Thymus (tissue), 14 donors: ENCODE measurements at places on chromosomes 11 and 22. TPM values are rescaled to one million over a fixed set of nuclear protein-coding genes. Genes with fewer than 3 reads are reported as not detected.

The SLC15A3 gene
- 17.5 TPM for total RNA-seq

The OR2D2 gene
- 0.14 TPM for total RNA-seq

- no peak overlapping the region for H3K27ac ChIP-seq
- no peaks in the 10 kb centered on the region for H3K27me3 ChIP-seq
- H3K4me3 ChIP-seq, result no peak overlapping the region
- no peak for DNase-seq
Observed at GRCh38 chr11:95886462-95886861, 37.4 kb downstream of the MTMR2 start.

DNA sequence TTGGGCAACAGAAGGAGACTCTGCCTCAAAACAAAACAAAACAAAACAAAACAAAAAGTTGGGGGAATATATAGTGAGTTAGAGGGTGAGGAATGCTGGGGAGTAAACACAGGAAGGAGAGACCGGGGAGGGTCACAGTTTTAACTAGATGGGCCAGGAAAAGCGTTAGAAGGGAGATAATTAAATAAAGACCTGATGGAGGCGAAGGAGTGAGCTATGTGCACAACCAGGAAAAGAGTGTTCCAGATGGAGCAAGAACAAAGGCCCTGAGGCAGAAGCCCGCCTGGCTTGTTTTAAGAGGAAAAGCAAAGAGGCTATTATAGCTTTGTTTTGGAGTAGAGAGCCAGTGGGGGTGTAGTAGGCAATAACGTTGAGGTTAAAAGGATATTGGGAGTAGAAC is 4.8 kb upstream of the PLA2G6 start:
- no peaks in the 10 kb centered on the region for H3K36me3 ChIP-seq
- no peak for DNase-seq
- no peaks in the 10 kb centered on the region for H3K27me3 ChIP-seq
- H3K27ac ChIP-seq, result no peak overlapping the region
- no peak overlapping the region for H3K4me3 ChIP-seq

DNA sequence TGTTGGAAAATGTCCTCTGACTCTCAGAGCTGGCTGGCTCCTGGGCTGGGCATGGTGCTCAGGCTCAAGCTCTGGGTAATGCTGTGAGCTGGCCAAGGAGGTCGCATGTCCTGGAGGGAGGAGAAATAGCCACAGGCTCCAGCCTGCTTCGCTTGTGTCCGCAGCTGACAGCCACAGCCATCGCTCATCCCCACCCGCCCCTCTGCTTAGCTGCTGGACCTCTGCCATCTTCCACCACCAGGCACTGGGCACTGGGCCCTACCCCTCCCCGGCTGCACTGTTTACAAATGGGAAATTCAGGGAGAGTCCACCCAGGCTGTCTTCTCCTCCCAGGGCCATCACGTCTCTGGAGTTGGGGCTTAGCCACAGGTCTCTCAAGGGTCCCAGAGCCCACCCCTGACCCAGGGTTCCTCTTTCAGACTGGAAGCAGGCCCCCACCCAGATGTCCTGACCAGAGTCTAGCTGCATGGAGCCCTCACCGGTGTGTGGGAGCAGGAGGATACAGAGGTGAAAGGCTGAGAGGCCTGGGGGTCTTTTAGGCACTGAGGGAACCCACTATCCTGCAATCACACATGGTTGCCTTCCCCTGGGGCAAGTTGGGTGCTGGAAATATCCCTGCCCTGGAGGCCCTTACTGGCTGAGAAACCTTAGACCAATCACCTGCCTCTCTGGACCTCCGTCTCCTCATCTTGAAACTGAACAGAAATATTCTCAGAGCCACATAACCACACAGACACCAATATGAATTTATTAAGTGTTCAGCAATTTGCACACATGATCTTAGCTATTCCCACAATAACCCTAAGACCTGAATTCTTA is 62.7 kb downstream of the CD82 start:
- no peak for DNase-seq
- H3K36me3 ChIP-seq, result peaks cover 6% of the 10 kb centered on the region
- no peaks in the 10 kb centered on the region for H3K27me3 ChIP-seq

DNA sequence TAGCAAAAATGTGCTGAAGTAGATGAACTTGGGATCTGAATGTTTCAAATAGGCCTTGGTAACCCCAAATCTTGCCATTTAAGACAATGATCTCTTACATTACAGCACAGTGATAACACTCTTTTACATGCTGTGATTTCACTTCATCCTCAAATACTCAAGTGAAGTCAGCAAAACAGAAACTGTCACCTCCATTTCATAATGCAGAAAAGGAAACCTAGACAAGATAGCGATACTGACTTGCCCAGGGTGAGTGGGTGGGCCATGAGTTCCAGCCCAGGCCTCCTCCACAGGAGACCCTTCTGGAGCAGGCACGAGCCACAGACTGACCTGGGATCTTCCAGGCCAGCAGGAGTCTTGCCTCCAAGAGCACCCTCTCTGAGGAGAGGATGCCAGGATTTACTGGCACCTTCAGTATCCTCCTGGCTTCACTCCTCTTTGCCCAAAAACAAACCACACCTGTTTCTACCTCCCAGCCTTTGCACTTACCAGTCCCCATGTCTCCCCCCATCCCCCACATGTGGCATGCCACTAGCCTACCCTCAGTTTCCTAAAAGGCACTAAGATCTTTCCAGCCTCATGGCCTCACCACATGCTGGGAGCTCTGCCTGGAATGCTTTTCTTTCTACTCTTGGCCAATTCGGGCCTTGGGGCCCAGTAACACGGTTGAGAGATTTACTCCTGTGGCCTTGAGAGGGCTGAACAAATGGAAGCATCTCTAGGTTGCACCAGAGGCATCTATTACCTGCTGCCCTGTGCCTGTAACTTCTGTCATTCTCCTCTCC is 1.9 kb upstream of the DGAT2 start:
- peaks cover 8% of the 10 kb centered on the region for H3K4me1 ChIP-seq
- DNase-seq, result no peak
- peaks cover 41% of the 10 kb centered on the region for H3K27me3 ChIP-seq
- no peak overlapping the region for H3K27ac ChIP-seq
- no peaks in the 10 kb centered on the region for H3K36me3 ChIP-seq

- no peaks in the 10 kb centered on the region for H3K27me3 ChIP-seq
- H3K27ac ChIP-seq, result no peak overlapping the region
- DNase-seq, result no peak
- H3K4me1 ChIP-seq, result no peaks in the 10 kb centered on the region
- no peak overlapping the region for H3K4me3 ChIP-seq
Observed at GRCh38 chr11:45272701-45273100, 13.4 kb downstream of the SYT13 start.

DNA sequence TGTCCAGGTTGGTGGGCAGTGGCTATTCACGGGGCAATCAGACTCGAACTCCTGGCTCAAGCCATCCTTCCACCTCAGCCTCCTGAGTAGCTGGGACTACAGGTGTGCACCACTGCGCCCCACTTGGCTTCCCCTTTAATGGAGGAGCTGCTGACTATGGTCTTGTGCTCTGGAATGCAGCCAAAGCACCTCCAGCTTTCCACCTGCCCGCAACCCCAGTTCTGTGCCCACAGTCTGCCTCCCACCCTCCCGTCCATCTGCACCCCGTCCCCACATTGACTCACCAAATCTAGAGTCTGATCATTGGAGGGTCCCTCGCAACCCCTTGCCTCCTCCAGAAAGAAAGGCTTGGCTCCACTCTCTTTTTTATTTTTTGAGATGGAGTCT is 41.0 kb downstream of the KCNJ4 start:
- no peaks in the 10 kb centered on the region for H3K36me3 ChIP-seq
- no peak for DNase-seq
- H3K27ac ChIP-seq, result no peak overlapping the region
- no peak overlapping the region for H3K4me3 ChIP-seq
- peaks cover 7% of the 10 kb centered on the region for H3K4me1 ChIP-seq

GRCh38 chr11:26958702-26959049 is 35.2 kb upstream of the FIBIN start:
- no peak overlapping the region for H3K4me3 ChIP-seq
- no peaks in the 10 kb centered on the region for H3K4me1 ChIP-seq
- no peaks in the 10 kb centered on the region for H3K27me3 ChIP-seq
- no peak overlapping the region for H3K27ac ChIP-seq
- H3K36me3 ChIP-seq, result no peaks in the 10 kb centered on the region
- DNase-seq, result no peak

- no peaks in the 10 kb centered on the region for H3K36me3 ChIP-seq
- no peak for DNase-seq
- no peak overlapping the region for H3K4me3 ChIP-seq
- no peaks in the 10 kb centered on the region for H3K4me1 ChIP-seq
- no peak overlapping the region for H3K27ac ChIP-seq
Observed at GRCh38 chr11:78946945-78947902, 372.6 kb upstream of the NARS2 start.

GRCh38 chr11:115528225-115528624 is 24.0 kb upstream of the CADM1 start:
- H3K27ac ChIP-seq, result no peak overlapping the region
- no peaks in the 10 kb centered on the region for H3K36me3 ChIP-seq
- no peaks in the 10 kb centered on the region for H3K27me3 ChIP-seq

DNA sequence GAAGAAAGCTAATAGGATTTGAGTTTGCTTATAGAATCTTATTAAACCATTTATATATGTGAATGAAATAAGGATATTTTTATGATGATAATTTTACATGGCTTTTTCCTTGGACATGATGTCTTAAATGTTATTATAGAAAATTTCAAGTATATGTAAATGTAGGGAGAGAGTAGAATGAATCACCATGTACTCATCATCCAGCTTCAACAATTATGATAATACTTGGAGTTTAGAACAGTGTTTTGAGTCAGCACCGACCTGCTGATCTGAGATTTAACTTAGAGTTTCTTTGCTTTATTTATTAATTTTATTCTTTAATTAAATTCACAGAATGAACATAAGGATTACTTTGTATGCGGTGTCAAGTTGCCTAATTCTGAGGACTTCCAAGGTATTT is 193.5 kb downstream of the UVRAG start:
- no peak for DNase-seq
- H3K4me1 ChIP-seq, result no peaks in the 10 kb centered on the region
- no peak overlapping the region for H3K27ac ChIP-seq
- peaks cover 19% of the 10 kb centered on the region for H3K36me3 ChIP-seq
